Sigmoid colon (tissue), 7 donors: ENCODE measurements at places on chromosomes 16 and 17. TPM values are rescaled to one million over a fixed set of nuclear protein-coding genes. Genes with fewer than 3 reads are reported as not detected.

DNA sequence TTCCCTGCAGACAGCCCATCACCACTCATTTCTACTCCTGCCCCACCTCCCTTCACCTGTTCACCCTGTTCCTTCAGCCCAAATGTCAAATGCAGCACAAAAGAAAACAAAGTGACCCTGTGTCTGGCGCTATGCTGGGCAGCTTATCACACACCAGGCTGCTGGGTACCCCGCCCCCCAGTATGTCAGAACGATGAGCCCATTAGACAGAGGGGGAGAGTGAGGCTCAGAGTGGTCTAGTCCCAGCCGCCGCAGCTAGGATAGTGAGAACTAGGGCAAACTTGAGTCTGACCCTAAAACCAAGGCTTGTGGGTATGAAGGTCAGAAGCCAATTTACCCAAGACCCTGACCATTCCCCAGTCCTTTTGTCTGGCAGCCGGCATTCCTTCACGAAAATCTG lies 4.0 kb downstream of the TNP2 start:
- H3K27ac ChIP-seq: no peak overlapping the region
- no peaks in the 10 kb centered on the region for H3K36me3 ChIP-seq

DNA sequence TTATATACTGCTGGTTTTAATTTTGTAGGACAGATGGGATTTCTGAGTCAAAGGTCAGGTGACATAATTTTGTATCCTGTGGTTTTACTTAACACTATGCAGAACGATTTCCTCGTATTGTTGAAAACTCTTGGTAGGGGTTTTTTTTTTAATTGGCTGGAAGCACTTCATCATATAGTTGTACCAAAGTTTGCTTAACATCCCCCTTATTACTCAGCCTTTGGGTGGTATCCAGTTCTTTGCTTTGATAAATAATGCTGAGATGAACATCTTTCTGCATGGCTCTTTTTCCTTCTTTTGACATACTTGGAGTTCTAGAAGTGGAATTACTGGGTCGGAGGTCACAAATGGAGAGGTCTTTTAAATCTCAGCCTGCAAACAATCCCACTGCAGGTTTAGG lies 419.1 kb downstream of the MAF start:
- no peaks in the 10 kb centered on the region for H3K4me1 ChIP-seq
- no peaks in the 10 kb centered on the region for H3K36me3 ChIP-seq
- no peaks in the 10 kb centered on the region for H3K27me3 ChIP-seq
- H3K27ac ChIP-seq: no peak overlapping the region
- H3K4me3 ChIP-seq: no peak overlapping the region

The PSMC3IP gene
- 2.3 TPM for polyA plus RNA-seq

DNA sequence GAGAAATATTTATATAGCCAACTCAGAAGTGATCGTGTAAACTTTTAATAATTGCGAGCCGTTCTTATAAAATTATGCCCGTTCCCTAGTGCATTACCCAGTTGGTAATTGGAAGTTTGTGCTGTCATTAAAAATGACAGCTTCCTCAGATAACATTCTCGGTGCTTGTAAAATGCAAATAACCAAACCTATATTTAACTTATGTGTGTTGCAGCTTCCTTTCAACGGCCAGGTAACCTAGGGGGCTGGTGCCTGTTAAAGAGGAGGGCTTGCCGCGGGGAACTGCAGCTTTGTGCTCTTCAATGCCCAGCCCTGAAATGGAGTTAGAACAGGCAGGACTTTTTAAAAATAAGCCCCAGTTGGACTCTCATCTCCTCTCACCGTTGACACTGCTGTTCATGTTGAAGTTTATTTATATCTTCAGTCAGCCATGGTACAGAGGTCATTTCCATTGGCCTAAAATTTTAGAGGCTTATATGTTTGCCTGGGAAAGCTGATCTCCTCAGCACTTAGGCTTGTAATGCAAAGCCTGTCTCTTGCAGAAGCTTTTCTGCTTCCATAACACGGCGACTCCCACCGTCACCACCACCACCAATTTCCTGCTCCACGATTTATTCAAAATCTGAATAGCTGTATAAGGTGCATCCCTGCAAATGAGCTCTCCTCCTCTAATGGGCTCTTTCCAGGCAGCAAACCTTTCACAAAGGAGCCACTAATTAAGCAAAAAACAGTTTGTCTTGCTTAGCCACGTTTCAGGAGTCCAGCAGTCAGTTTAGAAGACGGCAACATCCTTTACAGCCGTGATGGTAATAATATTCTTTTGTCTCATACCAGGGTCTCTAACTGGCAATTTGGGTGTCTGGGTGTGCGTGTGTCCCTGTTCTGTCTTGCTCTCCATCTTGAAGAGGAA lies 74.7 kb downstream of the RPA1 start:
- H3K36me3 ChIP-seq: no peaks in the 10 kb centered on the region
- H3K4me1 ChIP-seq: no peaks in the 10 kb centered on the region
- peaks cover 42% of the 10 kb centered on the region for H3K27me3 ChIP-seq
- no peak overlapping the region for H3K27ac ChIP-seq
- H3K4me3 ChIP-seq: no peak overlapping the region
- no peak for DNase-seq

DNA sequence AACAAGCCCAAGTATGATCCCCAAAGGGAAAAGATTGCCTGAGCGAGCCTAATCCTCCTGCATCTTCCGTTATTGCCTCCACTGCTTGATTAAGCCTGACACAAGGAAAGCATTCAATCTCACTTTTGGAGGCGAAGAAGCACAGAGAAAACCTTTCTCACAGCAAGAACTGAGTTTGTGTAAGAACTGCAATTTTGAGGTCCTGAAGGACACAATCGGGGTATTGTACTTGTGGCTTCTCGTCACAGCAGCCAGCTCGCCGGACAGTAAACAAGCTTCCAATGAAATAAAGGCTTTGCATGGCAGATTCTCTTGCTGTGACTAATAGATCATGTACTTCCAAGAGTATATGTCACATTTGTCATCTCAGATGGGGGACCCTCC lies 18.7 kb upstream of the FOXF1 start:
- peak; percentile 41 for DNase-seq
- no peak overlapping the region for H3K4me3 ChIP-seq
- peak overlapping the region; percentile 100 for H3K27ac ChIP-seq
- H3K4me1 ChIP-seq: peaks cover 52% of the 10 kb centered on the region
- no peaks in the 10 kb centered on the region for H3K27me3 ChIP-seq

GRCh38 chr16:84144209-84144858 lies 643 bp downstream of the HSDL1 start:
- no peaks in the 10 kb centered on the region for H3K27me3 ChIP-seq
- peaks cover 17% of the 10 kb centered on the region for H3K4me1 ChIP-seq
- DNase-seq: no peak
- peak overlapping the region; percentile 99 for H3K4me3 ChIP-seq
- peak overlapping the region; percentile 85 for H3K27ac ChIP-seq
- H3K36me3 ChIP-seq: no peaks in the 10 kb centered on the region

The TPSG1 gene
- 59.9 TPM for polyA plus RNA-seq

The KRTAP4-1 gene
- not detected for polyA plus RNA-seq

The EFTUD2 gene
- 48.4 TPM for polyA plus RNA-seq

DNA sequence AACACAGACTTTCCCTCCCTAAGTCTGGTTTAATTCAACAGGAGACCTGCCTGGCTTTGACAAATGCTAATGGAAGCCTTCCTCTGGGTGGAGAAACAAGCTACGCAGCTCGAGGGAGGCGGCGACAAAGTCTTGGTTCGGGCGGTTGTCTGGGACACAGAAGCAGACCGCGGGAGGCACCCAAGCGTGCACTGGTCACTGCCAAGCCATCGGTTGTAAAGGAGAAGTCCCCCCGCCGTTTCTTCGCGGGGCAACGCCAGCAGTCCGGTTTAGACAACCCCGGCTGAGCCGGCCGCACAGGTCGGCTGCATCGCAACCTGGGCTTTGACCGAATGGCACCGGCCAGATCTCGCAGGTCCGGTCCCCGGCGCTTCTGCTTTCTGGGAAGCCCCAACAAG lies 586 bp downstream of the GLYR1 start:
- H3K36me3 ChIP-seq: no peaks in the 10 kb centered on the region
- peak overlapping the region; percentile 97 for H3K4me3 ChIP-seq
- H3K4me1 ChIP-seq: peaks cover 48% of the 10 kb centered on the region
- no peaks in the 10 kb centered on the region for H3K27me3 ChIP-seq
- H3K27ac ChIP-seq: peak overlapping the region; percentile 99
- peak; percentile 70 for DNase-seq

- no peak for DNase-seq
- H3K4me3 ChIP-seq: no peak overlapping the region
- no peaks in the 10 kb centered on the region for H3K4me1 ChIP-seq
- no peak overlapping the region for H3K27ac ChIP-seq
Observed at GRCh38 chr17:55168958-55169687, 95.6 kb upstream of the HLF start.

DNA sequence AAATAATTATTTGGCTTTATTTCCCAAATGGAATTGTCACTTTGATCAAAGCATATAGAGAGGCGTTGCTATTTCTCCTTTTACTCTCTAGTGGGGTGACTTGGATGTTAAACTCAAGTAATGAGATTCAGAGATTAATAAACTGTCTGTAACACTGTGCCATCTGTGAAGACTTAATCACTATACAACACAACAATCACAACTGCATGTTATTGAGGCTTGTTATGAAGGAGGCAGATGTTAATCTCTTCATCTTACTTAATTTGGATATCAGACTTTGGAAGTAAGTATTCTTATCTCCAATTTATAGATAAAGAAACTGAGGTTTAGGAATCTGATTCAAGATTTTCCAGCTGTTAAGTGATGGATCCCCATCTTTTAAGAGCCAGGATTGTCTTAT lies 132.5 kb downstream of the CNTNAP4 start:
- no peak overlapping the region for H3K4me3 ChIP-seq
- H3K4me1 ChIP-seq: no peaks in the 10 kb centered on the region
- no peaks in the 10 kb centered on the region for H3K36me3 ChIP-seq
- no peak overlapping the region for H3K27ac ChIP-seq

The SLC46A1 gene
- polyA plus RNA-seq: 4.1 TPM

DNA sequence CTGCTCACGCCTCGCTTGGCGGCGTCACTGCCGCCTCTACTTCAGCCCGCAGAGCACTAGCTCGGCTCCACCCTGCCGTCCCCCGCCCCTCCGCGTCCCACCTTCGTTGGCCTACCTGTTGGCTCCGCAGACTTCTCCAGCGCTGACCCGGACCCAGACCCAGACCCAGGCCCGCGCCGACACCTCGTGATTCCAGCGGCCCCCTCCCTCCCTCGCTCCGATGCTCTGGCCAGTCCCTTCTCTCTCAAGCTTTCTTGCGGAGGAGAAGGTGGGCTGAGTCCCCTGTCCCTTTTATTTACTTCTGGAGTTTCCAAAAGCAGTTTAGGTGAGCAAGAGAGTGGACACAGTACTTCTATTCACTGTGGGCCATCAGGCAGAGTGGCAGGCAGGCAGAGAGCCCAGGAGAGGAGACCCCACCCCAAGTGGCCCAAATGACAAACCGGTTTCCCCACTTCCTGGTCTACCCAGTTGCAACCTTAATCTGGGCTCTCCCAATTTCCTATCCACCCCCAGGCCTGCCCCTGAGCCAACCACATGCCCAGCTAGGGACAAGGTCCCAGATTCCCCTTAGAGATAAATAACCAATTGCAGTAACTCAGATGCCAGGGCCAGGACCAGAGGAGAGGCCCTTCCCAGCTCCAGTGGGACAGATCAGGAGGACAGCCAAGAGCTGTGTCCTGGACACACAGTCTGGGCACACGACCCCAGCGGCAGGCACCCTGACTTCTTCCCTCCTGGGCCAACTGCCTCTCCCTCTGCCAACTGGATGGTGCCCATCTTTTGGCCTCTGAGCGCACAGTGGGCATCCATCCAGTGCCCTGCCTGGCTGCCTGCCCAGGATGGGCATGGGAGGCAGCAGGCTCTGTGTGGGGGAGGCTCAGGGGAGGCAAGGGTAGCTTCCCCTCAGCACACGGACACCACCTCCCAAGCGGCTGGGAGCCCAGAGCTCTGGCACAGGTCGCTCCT lies 1.2 kb upstream of the SRCIN1 start:
- DNase-seq: peak; percentile 88
- H3K36me3 ChIP-seq: no peaks in the 10 kb centered on the region
- peak overlapping the region; percentile 63 for H3K4me3 ChIP-seq

DNA sequence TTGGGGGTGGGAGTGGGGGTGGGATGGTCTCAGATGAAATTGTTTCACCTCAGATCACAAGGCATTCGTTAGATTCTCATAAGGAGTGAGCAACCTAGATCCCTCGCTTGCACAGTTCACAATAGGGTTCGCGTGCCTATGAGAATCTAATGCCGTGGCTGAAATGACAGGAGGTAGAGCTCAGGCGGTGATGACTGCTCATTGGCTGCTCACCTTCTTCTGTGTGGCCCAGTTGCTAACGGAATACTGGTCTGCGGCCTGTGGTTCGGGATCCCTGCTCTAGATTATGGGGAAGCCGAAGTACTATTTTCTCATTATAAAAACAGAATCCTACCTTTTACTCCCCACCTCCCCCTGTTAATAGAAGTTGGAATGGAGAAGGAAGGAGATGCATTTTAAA lies 18.9 kb downstream of the CLTC start:
- no peaks in the 10 kb centered on the region for H3K27me3 ChIP-seq
- no peak for DNase-seq
- peaks cover 52% of the 10 kb centered on the region for H3K4me1 ChIP-seq
- H3K4me3 ChIP-seq: no peak overlapping the region
- no peaks in the 10 kb centered on the region for H3K36me3 ChIP-seq

DNA sequence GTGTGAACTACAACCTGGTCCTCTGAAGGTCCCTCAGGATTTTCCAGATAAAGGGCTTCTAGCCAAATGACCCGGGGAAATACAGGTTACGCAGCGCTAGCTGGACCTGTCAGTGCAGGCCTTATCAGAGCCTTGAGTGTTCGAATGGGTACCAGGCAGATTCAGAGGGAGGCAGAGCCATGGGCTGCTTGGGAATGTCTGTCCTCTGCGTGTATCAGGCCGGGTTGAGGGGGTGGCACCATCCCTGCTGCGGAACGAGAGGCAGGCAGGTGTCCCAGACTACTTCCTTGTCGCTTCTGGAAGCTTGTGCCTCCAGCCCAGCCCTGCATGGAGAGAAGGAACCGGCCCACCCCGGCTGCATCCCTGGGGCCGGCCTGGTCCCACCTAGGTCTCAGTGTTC lies 33.6 kb upstream of the SSTR5 start:
- H3K36me3 ChIP-seq: no peaks in the 10 kb centered on the region
- no peak for DNase-seq
- H3K4me3 ChIP-seq: no peak overlapping the region
- no peak overlapping the region for H3K27ac ChIP-seq
- H3K4me1 ChIP-seq: no peaks in the 10 kb centered on the region

- no peaks in the 10 kb centered on the region for H3K36me3 ChIP-seq
- DNase-seq: no peak
- H3K4me1 ChIP-seq: no peaks in the 10 kb centered on the region
- no peaks in the 10 kb centered on the region for H3K27me3 ChIP-seq
- H3K27ac ChIP-seq: no peak overlapping the region
Observed at GRCh38 chr16:48232493-48233040, 11.5 kb upstream of the LONP2 start.

- H3K27ac ChIP-seq: no peak overlapping the region
- H3K27me3 ChIP-seq: no peaks in the 10 kb centered on the region
- no peak for DNase-seq
- H3K4me3 ChIP-seq: no peak overlapping the region
Observed at GRCh38 chr16:80273635-80274538, 266.9 kb upstream of the DYNLRB2 start.
